ENCODE measurements at places on chromosomes 5 and 9.

DNA sequence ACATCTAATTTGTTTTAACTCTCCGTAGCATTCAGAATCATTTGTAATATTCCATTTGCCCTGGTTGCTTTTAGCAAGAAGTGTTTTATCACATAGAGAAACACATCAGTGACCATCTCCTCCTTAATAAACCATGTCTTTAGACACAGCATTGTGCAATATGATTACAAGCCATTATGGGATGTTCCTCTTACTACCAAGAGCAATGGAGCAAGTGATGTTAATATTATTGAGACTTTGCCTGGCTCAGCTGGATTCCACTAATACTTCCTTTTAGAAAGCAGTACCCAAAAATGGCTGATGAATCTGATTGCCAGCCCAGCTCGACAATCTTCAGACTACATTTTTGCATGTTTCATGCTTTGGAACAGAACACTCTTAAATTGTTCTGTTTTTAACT, 364.2 kb downstream of the OSTF1 start:
- no peak for DNase-seq

DNA sequence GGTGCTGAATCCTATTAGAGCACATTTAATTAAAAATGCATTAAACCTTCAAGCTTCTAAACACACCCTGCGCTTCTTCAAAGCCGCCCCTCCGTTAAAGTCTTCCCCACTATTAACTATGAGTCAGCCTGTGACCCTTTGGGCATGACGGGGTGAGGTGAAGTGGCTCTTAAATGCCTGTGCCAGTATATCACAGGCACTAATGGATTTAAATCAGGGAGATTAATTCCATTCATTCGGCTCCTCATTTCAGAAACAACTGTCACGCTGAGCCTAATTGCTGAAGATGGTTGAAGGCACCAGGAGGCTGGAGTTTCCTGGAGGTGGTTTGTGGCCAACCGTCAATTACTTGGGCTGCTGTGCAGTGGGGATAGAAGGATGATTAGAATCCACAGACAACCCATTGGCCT, 192.6 kb upstream of the MSX2 start:
- DNase-seq = no peak

DNA sequence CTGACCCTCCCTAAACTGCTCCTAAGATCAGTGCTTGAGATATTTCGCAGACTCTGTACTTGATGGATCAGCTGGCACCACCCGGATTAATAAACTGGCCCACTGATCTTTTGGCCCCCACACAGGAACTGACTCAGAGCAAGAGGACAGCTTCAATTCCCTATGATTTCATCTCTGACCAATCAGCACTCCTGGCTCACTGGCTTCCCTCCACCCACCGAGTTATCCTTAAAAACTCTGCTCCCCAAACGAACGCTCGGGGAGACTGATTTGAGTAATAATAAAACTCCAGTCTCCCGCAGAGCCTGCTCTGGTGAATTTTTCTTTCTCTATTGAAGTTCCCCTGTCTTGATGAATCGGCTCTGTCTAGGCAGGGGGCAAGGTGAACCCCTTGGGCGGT, 36.5 kb upstream of the CD180 start:
- DNase-seq = no peak

DNA sequence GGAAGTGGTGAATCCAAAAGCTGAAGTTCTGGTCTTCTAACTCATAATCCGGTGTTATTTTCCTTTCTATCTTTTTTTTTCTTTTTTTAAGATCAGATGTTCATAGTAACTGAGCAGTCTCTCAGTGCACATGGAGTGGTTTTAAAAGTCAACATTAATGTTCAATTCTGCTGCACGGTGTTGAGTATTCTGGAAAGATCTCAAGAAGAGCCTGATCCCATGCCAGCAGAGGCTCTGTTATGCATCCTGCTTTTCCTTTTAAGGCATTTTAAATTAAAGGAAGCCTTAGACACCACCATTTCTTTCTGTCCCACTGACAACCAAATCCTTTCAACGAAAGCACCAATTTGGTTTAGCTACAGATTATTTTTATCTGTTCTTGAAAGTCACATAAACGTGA, 33.4 kb downstream of the SEMA5A start:
- no peak for DNase-seq

- DNase-seq = no peak
Observed at GRCh38 chr9:108049026-108049607, 559.5 kb upstream of the KLF4 start.

- DNase-seq = no peak
Observed at GRCh38 chr9:35801328-35802128, 10.1 kb downstream of the NPR2 start.

GRCh38 chr9:137406876-137407589, 15.9 kb downstream of the EXD3 start:
- peak; percentile 69 for DNase-seq

DNA sequence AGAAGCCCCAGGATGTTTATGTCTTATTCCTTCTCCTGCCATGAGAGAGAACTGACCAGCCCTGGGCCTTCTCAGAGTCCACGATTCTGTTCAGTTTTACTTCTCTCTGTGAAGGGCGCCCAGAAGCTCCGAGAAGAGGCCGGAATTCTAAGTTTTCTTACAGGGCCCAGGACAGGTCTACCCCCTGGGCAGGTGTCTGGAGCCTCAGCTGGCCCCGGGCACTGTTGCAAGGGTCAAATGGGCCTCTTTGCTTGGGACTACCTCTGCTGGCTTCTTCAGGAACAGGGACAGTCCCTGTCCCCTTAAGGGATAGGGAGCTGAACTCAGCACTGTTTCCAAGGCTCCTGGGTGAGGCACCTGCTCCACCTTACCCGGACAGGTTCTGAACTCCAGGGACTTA, 55.0 kb downstream of the RASGEF1C start:
- DNase-seq = no peak

DNA sequence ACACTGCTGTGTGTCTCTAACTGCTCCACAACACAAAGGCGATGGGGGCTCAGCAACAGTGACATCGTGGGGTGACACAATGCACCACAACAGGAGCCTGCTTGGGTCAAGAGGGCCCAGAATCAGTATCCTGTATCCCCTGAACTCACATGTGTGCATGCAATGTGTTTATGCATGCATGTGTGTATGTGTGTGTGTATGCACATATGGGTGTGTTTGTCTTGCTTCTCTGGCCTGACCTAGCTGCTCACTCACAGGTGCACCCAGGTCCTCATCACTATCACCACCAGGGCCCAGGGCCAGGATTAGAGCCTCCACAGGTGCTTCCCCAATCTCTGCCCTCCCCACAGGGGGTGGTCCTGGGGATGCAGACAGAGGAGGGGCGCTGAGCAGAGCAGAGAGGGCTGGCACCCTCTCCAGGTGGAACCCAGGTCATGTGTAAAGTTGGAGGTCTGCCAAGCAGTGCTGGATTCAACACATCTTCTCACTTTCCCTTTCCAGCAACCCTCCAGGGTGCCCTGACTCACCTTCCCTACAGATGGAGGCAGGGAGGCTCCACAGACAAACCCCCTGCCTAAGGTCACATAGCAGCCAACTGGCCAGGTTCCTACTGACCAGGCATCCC, 18.1 kb upstream of the ZNF484 start:
- no peak for DNase-seq

GRCh38 chr5:133265720-133266526, 214.1 kb downstream of the HSPA4 start:
- DNase-seq = no peak

- DNase-seq = no peak
Observed at GRCh38 chr9:82147798-82148425, 159.3 kb downstream of the SPATA31D1 start.

GRCh38 chr5:136202469-136203205, 9.7 kb upstream of the SMIM32 start:
- DNase-seq = no peak

- no peak for DNase-seq
Observed at GRCh38 chr5:111730659-111731382, 26.2 kb downstream of the NREP start.

- peak; percentile 71 for DNase-seq
Observed at GRCh38 chr9:5557606-5558587, 47.6 kb downstream of the PDCD1LG2 start.

DNA sequence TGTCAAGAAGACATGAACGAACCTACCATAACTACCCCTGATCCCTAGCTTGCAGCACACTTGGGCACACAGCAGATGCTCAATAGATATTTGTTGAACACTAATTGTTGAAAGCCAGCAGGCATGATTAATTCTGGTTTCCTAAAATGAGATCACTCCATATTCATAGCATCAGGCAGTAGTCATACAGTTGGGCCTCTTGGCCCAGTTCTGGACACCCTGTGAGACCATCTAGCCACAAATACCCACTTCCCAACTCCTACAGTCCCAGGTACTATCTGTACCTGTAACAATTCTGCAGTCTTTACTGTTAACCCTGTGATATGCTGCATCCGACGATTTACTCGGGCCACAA, 24.2 kb downstream of the P4HA2 start:
- no peak for DNase-seq

DNA sequence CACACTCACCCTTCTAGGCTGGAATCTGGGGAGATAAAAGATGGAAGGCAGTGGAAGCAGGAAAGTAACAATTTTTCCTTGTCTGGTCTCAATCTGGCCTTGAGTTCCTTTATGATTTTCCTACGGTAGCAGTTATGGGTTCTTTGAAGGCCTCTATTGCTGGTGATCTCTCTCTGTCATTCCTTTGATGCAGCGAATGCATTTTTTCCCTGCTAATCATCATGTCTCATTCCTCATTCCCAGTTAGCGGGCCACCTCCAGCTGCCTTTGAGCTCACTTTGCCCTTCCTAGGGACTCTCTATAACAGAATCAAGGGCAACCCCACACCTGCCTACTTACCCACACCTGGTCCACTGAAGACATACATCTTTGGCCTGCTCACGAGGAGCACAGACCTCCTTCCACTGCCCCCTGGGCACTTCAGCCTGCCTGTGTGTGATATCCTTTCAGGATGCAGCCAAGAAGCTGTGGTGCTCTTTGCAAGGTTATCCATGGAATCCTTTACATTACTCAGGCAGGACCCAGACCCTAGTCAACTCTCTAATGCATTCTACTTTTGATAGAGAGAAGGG, 191.7 kb downstream of the DRD1 start:
- DNase-seq = no peak

GRCh38 chr5:32155211-32155610, 18.9 kb downstream of the GOLPH3 start:
- DNase-seq = no peak

DNA sequence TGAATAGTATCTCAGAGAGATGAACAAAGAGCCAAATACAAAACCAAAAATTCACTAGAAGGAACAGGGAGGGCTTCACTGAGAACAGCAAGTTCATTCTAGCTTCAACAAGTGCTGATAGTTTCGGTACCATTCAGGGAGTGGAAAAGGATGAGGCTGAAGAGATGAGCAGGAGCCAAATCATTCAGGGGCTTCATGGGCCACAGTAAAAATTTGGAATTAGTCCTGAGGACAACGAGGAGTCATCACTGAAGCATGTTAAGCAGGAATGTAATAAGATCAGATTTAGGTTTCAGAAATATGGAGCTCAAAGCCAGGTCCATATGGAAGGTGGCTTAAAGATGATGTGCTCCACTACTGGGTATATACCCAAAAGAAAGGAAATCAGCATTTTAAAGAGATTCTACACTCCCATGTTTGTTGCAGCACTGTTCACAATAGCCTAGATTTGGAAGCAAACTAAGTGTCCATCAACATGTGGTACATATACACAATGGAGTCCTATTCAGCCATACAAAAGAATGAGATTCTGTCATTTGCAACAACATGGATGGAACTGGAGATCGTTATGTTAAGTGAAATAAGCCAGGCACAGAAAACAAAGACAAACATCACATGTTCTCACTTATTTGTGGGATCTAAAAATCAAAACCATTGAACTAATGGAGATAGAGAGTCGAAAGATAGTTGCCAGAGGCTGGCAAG, 36.2 kb downstream of the SPOCK1 start:
- no peak for DNase-seq

DNA sequence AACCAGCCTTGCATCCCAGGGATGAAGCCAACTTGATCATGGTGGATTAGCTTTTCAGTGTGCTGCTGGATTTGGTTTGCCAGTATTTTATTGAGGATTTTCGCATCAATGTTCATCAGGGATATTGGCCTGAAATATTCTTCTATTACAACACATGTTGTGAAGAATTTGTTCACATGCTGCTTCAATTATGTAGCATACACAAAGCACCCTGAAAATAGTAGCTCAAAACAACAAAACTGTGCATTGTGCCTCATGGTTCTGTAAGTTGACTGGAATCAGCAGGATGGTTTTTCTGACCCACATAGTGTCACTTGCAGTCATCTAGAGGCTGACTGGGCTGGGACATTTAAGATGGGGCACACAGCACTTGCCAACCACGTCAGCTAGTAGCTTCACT, 193.9 kb downstream of the SYK start:
- DNase-seq = no peak

DNA sequence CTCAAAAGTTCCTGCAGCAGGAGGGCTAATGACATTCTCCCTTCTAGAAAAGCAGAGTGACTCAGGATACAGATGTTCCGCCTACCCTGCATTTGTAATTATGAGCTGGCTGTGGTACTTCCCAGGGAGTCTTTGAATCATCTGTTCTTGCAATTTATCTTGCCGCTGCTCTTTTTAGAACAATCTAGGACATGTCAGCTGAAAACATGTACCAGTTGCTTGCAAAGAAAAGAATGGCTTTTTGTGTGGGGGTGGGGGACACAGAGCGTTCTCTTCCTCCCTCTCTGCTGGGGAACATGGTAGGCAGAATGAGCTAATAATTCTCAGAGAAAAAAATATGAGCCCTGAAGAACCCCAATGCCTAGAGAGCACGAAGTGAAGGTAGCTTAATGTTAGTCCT, 51.7 kb upstream of the TUT7 start:
- DNase-seq = no peak

- DNase-seq = no peak
Observed at GRCh38 chr5:129541648-129542251, 81.7 kb downstream of the ADAMTS19 start.

Measured in B cell (primary cell).